Activated T-cell treated with anti-CD3 and anti-CD28 coated beads for 48 hours (primary cell): ENCODE measurements at places on chromosomes 4 and X.

GRCh38 chrX:129998021-129998420 lies 15.6 kb downstream of the BCORL1 start:
- DNase-seq, result no peak

DNA sequence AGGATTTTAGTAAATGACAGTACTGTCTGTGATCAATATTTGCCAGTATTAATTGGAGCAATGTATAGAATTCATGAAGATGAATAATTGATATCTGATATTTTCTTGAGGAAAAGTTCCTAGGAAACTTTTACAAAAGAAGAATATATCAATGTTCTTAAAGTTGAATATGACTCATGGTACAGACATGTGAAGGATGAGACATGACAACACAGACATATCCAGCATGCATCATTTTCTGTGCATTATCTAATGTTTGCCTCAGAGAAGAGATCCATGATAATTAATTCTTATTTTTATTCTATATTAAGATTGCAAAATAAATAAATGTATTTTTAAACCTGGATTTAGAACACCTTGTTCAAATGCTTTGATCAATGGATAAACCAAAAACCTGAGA lies 452.9 kb upstream of the EPHA5 start:
- no peak for DNase-seq

GRCh38 chr4:11805842-11806241 lies 377.1 kb upstream of the HS3ST1 start:
- DNase-seq, result no peak

- DNase-seq, result no peak
Measured at GRCh38 chr4:187477224-187477623, 518.3 kb upstream of the ZFP42 start.
